ENCODE measurements at places on chromosomes 4 and X.

DNA sequence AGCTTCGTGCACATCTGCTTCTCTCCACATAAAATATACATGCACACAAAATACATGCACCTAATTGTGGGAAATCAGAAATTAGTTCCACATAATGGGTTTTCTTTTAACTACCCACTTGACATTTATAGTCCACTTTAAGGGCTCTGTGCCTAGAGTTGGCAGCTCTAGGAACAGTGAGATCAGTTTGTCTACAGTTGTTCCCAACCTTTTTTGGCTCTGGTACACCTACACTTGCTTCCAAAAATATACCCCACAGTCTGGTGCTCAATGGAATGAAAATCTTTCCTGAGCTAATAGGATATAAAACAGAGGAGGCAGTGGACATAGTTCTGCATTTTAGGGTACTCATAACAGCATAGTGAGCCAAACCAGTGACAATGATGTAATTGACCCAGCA is 36.1 kb downstream of the HDAC8 start:
- DNase-seq, result no peak

- DNase-seq, result no peak
Measured at GRCh38 chrX:67288156-67288555, 255.7 kb upstream of the AR start.

DNA sequence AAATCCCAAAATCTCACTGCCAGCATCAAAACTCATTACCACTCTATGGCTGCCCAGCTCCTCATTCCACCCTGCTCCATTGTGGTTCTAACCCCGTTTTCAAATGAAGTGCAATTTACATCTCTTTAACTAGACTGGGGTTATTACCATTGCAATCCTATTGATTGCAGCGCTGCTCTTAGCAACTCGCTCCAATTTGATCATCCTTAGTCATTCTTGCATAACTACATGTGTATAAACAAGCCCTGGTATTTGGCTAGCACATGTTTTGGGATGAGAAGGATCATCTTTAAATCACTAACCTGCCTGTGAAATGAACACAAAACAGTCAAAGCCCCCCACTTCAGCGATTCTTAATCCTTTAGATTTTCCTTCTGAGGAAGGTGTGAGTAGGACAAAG is 340.1 kb upstream of the PPARGC1A start:
- DNase-seq, result no peak

DNA sequence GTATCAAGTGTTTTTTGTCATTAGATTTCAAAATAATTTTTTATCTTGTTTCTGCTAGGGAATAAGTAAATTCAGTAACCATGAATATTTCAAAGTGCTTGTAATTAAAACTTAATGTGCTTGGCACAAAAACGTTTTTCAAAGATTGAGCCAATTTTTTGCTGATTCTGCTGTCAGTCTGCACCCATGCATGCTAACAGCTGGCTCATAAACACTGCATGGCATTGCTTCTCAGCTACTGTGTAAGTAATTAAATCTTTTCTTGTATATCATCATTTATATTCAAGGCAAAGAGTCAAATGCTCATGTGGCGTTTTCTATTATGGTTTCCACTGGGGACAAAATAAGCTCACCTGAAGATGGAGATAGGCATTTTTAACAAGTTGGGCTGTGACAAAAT is 66.8 kb upstream of the SPANXN2 start:
- no peak for DNase-seq

DNA sequence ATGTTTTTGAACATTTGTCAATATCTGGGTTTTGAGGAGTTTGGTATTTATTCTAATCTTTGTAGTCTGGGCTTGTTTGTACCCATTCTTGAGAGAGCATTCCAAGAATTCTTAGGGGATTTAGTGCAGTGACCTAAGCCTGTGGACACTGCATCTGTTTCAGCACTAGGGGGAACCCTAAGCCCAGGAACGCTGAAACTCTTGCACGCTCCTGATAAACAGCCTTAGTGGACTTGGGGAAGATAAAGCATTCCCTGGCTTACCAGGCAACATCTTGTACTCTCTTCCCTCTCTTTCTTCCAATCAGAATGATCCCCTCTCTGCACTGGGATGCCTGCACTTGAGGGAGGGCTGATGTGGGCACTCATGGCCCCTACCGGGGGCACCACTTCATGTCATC is 654.9 kb upstream of the HTR2C start:
- no peak for DNase-seq

- no peak for DNase-seq
Measured at GRCh38 chrX:110036162-110037033, 33.5 kb downstream of the TMEM164 start.

- DNase-seq, result no peak
Measured at GRCh38 chr4:111781611-111782010, 363.6 kb upstream of the FAM241A start.

DNA sequence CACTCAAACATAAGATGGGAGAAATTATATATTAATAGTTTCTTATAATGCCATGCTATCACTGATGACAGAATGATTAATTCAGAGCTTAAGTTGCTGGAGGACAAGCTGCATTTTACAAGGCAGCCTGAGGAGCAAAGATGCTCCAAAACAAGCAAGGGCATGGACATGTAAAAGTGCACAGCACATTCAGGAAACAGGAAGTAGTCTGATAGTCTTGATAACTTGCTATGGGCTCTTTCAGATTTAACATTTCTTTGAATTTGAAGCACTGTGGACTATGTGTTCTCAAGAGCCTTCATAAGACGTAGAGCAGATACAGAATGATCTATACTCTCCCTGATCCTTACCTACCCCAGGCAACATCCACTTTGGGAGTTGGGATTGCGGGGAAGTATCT is 50.0 kb downstream of the AMMECR1 start:
- DNase-seq, result no peak

- DNase-seq, result no peak
Measured at GRCh38 chrX:13732246-13733067, 2.0 kb downstream of the TRAPPC2 start.

- DNase-seq, result no peak
Measured at GRCh38 chrX:23202326-23202725, 132.3 kb upstream of the PTCHD1 start.

All from stimulated activated CD4-positive, alpha-beta T cell treated with anti-CD3 and anti-CD28 coated beads, Interleukin-4, amount 100 ng/mL, for 24 hours (primary cell).